ENCODE measurements at places on chromosomes 16 and 17.

- no peak for DNase-seq
Observed at GRCh38 chr17:17813055-17813724, 23.6 kb downstream of the SREBF1 start.

DNA sequence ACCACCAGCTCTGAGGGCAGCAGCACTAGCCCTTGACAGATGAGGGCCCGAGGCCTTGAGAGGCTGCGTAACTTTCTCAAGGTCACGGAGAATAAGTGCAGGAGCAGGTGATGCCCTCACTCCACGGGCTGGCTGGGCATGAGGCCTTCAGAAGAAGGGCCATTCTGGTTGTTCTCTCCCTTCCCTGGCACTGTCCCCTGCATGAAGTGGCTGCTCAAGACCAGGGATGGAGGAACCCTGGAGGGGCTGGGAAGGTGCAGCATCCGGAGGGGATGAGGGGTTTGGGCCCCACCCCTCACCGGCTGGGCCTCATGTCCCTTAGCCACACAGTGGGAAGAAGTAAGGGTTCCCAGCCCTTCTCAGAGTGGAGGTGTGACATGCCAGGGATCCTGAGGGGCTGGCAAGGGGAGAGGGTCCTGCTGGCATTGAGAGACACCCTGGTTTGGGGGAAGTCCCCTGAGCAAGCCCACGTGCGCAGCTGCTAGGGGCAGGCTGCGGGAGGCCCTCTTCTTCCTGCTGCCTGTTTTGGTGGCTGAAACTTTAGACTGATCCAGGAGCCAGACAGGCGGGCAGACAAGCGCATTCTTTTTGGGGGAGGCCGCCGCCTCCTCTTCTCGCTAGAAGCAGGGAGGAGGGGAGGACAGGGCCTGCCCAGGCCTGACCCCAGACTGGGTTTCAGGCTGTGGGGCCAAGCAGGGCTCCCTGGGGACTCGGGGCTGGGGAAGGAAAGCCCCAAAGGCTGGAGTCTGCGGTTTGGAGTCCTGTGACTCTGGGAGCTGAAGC is 74.0 kb downstream of the N4BP1 start:
- no peak for DNase-seq

- DNase-seq, result no peak
Observed at GRCh38 chr16:72963533-72964315, 84.2 kb downstream of the ZFHX3 start.

DNA sequence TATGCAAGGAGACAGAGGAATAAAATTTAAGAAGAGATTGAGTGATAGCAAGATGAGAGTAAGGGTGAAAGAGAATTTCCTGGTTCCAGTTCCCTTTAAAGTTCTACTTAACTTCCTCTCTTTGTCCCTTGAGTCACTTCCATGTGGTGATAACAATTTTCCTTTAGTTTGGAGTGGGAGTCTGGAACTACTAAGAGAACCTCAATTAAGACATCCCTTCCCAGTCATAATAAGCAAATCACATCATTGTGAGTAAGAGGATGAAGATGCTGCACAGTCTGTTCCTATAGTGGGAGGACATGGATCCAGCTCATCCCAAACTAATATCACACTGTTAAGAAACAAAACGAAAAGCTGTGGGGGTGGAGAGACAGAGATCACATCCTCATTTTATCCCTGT is 24.4 kb downstream of the TBX21 start:
- no peak for DNase-seq
